Stimulated activated CD4-positive, alpha-beta T cell treated with anti-CD3 and anti-CD28 coated beads, Interleukin-1b, Interleukin-23, amount 100 ng/mL, for 24 hours (primary cell): ENCODE measurements at places on chromosomes 1 and 21.
A peak's percentile ranks its signal among the peaks of the same experiment; 100 is the strongest.

GRCh38 chr1:31517301-31517700, 59.0 kb upstream of the TINAGL1 start:
- no peak for DNase-seq

- DNase-seq: no peak
These were observed 25.2 kb upstream of the PCBP3 start for GRCh38 chr21:45618287-45618686.

- no peak for DNase-seq
These were observed 149.8 kb downstream of the PTPRC start for GRCh38 chr1:198788561-198789064.

GRCh38 chr1:25356848-25357247, 18.7 kb downstream of the TMEM50A start:
- no peak for DNase-seq

GRCh38 chr1:33182896-33183295, 1.1 kb upstream of the TRIM62 start:
- no peak for DNase-seq

DNA sequence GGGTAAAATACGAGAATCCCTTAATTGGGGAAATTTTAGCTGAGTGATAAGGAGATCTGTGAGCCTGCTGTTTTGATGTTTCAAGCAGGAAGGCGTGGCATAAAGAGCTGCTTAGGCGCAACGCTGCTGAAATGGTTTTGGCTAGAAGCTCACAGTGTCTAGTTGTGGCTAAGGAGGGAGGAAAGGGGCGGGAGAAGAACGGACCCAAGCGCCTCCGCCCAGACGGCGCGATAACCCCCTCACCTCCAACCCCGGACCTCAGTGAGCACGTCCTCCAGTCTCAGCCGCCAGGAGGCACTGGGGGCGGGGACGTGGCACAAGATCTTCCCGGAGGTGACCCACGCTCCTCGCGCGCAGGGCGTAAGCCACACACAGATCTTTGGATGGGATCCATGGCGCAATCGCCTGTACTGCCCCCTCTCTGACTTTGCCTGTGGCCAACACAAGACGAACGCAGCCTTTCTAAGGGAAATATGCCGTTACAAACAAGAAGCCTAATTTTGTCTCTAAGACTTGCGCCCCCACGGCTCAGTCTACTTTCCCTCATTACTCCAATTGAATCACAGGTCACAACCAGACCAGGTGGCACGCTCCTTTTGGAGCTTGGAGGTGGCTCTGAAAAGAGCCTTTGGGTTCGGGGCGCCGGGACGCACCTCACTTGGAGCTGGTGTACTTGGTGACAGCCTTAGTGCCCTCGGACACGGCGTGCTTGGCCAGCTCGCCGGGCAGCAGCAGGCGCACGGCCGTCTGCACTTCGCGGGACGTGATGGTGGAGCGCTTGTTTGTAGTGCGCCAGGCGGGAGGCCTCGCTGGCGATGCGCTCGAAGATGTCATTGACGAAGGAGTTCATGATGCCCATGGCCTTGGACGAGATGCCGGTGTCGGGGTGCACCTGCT, 23.4 kb upstream of the RNF187 start:
- DNase-seq: peak; percentile 22

GRCh38 chr1:177891809-177892208, 78.0 kb downstream of the SEC16B start:
- no peak for DNase-seq

DNA sequence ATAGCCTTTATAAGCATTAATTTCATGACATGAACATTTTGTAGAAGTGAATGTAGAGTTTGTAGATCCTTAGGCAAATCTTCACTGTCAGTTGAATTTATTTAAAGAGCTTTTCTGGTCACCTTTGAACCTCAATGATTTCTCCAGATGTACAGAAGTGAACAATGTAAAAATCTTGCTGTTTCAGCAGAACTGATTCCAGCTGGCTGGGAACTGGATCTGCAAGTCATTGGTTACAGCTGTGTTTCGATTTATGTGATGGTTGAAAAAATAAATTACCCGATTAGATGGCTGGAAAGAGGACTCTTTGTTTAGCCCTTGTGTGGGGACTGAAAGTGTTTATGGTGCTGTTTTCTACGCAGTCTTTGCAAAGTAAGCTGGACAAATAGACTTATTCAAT, 849.8 kb downstream of the USP25 start:
- no peak for DNase-seq

- DNase-seq: no peak
These were observed 38.6 kb downstream of the BRINP2 start for GRCh38 chr1:177209357-177209756.

GRCh38 chr21:44292812-44293195, 7.0 kb upstream of the PFKL start:
- DNase-seq: no peak

GRCh38 chr1:211469938-211470529, 21.9 kb downstream of the RD3 start:
- DNase-seq: peak; percentile 25

DNA sequence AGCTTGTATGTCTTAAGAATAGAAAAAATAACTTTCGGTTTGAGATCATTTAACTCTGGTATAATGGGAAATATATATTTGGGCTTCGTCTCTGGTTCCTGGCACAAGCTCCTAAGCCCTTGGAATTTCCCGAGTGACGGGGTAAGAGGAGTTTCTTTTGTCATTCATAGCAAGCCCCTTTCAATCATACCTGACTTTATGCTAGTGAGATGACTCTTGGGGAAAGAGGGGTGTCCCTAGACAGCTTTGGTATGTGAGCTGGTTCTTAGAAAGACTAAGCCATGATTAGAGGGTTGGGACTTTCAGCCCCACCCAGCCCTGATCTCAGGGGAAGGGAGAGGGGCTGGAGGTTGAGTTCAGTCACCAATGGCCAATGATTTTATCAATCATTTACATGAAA, 13.9 kb upstream of the MTARC1 start:
- no peak for DNase-seq

DNA sequence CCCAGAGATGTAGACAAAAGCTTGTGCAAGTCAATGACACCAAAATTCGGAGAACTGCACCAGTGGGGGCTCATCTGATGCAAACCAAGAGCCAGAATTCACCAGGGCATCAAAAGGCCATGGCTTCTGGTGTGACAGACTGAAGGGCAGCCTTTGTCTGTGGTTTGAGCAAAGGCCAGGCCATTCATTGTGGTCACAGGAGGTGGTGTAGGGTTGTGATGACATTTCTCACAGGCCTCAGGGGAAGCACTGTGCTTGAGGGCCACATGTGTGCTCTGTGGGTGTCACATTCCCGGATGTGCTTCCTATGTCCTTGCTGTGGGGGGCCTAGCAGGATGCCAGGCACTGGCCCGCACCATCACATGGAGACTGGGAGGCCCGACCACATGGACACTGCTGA, 22.5 kb upstream of the KCNE1 start:
- no peak for DNase-seq
